Thoracic aorta (tissue), 2 donors: ENCODE measurements at places on chromosomes 16 and 17.

DNA sequence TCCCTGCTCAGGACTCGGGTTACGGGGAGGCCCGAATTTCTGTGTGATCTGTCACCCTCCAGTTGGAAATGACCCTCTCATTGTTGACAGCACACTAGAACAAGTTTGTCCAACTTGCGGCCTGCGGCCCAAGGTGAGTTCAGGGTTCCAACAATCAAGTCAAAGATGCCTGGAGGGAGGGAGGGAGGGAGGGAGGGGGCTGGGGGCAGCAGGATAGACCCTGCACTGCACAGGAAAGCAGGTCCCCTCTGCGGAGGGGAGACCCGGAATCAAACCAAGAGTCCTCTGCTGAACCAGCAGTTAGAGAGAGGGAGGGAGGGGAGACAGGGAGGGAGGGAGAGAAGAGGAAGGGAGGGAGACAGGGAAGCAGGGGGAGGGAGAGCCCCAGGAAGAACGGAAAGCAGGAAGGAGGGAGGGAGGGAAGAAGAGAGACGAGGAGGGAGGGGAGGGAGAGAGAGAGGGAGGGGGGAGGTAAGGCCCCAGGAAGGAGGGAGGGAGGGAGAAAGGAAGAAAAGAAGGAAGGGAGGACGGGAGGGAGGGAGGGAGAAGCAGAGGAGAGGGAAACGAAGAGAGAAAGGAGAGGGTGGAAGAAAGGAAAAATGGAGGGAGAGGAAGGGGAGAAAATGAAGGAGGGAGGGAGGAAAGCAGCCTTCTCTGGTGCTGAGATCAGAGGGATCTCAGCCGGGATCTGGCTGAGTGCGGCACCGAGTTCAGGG, 96.7 kb upstream of the CDH5 start:
- no peak for DNase-seq

GRCh38 chr17:17141860-17142552, 64.1 kb downstream of the PLD6 start:
- DNase-seq: no peak

DNA sequence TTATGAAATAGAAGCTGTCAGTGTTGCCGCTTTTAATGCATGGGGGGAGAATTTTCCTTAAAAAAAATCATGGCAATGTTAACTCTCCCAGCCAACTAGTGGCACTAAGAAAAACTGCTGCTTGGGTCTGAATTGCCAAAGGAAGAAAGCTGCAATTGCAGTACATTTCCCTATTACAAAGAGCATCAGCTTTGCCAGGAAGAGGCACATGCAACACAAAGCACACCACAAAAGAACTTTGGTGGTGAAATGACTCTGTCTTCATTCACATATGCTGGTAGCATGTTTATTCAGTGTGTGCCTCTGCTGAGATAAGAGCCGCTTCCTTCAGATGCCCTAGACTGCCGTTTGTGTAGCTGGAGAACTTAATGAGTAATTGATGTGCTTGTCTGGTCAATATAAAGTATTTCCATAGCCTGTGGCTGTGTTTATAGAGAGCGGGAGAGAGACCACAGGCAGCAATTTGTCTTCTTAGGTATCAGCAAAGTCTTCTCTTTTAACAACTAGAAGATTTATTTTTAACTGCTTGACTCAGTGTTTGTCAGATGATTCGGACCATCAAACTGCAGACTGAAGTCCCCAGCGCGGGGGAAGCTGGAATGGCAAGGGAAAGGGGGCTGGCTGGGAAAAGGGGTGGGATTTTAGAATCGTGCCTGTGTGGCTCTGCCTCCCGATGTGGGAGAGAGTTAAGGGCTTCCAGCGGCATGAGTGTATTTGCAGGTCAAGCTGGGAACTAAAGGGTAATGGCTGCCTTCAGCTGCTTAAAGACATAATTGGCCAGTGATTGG, 115.1 kb downstream of the MRTFB start:
- DNase-seq: peak; percentile 10

- DNase-seq: no peak
Measured at GRCh38 chr17:68033636-68034451, 1.7 kb upstream of the KPNA2 start.

- DNase-seq: no peak
Measured at GRCh38 chr17:80968602-80969029, 23.0 kb upstream of the CHMP6 start.

DNA sequence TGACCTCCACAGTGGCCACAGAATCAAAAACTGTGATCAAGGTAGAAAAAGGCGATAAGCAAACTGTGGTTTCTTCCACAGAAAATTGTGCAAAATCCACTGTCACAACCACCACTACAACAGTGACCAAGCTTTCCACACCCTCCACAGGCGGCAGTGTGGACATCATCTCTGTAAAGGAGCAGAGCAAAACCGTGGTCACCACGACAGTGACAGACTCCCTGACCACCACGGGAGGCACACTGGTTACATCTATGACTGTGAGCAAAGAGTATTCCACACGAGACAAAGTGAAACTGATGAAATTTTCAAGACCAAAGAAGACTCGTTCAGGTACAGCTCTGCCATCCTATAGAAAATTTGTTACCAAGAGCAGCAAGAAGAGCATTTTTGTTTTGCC, 83.6 kb downstream of the C17orf58 start:
- DNase-seq: no peak

GRCh38 chr16:85139881-85140339, 27.6 kb upstream of the CIBAR2 start:
- DNase-seq: no peak

GRCh38 chr16:85853547-85854545, 45.1 kb upstream of the IRF8 start:
- DNase-seq: no peak

DNA sequence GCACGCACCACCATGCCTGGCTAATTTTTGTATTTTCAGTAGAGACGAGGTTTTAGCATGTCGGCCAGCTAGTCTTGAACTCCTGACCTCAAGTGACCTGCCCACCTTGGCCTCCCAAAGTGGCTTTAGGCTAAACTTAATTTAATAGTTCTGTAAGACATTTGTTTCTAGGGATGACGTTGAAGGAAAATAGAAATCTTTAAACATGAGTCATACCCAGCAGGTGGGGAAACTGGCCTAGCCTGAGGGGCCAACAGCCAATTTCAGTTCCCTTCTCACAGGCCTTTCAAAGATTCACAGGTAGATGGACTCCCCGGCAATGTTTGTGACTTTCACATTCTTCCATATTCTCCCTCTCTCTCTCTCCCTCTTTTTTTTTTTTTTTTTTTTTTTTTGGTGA, 18.1 kb upstream of the ITPRIPL2 start:
- no peak for DNase-seq

DNA sequence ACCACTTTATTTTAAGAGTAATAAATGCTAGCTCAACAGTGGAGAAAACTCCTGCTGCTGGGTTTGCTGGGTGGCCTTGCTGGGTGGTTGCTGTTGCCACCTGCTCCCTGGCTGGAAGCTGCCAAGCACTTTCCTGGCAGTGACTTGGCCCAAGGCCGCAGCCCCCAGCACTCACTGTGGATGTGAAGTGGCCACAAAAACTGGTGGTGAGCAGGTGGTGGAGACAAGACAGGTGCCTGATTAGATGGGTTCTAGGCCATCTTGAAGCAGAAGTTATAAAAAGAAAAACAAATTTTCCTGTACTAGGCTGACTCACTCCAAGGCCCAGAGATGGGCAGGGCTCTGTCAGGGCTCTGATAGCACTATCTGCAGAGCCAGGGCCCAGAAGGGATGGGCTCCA, 224.7 kb upstream of the NLRP1 start:
- no peak for DNase-seq

DNA sequence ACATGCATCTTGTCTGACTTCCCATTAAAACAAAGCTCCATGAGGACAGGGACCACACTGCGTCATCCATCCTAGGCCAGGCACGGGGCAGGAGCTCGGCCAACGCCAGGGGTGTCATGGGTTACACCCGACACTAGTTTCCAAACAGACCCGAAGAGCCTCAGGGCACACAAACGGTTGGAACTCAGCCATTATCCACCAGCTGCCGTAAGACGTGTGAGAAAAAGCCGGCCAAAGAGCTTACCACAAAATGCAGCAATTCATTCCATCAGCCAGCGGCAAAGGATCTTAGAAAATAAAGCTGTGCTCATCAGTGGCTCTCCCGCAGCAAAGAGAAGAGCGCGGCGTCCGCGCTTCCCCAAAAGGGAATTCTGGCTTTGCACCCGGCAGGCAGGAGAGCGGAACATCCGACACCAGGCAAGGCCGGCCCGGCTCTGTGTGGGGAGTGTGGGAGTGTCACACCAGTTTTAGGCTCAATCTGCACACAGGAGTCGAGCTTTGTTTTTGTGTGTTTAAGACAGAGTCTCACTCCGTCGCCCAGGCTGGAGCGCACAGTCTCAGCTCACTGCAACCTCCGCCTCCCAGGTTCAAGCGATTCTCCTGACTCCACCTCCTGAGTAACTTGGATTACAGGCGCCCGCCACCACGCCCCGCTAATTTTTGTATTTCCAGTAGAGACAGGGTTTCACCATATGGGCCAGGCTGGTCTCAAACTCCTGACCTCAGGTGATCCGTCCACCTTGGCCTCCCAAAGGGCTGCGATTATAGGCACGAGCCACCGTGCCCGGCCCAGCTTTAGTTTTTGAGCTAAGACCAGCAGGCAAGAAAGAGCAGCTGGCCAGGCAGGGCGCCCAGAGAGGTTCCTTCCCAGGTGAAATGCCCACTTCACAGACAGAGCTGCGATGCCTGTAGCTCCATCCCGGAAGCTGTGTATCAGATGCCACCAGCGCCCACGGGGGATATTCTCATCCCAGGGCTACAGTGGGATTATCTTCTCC, 1.5 kb downstream of the SLC38A8 start:
- no peak for DNase-seq

DNA sequence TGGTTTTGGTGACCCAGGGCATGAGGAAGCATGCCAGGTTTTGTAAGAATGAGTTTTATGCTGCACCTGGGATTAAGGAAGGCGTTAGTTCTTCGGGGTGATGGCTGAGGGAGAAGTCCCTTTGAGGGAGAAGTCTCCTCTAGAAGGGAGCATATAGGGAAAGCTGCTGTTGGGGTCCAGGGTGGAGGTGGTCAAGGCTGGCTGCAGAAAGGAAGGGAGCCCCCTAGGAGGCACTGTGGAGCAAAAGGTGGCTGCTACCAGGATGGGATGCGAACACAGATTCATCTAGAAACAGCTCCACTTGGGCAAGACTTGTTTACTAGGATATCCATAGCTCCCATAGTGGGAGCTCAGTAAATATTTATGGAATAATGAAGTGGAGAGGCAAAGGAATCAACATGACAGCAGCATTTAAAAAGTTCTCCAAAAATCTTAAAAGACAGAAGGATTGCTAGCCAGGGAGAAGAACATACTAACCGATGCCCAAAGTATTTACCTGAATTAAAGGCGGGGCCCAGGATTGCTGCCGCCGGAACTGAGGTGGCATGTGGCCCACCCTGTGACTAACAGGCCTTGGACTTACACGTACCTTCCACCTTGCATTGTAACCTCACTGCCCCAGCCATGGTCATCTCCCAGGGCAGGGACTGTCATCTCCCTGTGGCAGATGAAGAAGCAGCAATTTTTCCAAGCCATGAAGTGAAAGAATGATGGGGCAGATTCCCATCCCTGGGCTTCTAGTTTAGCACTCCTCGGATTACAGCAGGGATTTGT, 7.1 kb upstream of the LPCAT2 start:
- no peak for DNase-seq

DNA sequence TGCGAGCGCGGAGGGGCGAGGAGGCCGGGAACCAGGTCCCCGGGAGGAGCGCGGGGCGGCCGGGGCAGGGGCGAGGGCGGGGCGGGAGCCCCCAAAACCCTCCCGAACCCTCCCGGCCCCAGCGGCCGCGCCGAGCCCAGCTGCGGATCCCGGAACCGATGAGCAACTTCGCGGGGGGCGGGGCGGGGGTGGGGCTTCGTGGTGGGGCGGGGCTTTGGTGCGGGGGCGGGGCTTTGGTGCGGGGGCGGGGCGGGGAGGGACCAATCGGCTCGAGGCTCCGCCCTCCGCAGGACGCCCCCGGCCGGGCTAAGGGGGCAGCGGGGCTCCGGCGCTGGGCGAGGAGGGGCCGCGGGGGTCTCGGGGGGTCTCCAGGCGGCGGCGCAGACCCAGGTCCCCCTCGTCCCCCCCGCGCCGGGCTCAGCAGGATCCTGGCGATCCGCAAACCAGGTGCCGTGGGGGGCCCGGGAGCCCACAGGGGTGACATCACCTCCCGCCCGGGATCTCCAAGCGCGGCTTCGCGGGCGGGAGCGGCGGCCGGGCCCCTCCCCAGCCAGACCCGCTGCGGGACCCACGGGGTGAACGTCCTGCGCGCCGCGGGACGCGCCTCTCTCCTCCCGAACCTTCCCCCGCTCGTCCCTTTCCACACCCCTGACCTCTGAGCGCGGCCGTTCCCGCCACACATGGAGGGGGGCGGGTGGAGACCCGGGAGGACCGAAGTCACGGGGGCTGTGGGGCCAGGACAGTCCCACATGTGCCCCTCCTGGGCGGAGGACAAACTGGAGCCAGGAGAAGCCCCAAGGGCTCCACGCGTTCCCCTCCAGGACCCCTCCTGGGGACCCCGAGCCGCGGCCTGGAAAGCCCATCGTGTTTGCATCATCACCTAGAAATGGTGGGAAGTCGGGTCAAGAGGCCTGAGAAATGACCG, at the start of gene ABR:
Gene ABR, minus strand, starts transcription at position 164 of the 925 bp plus-strand sequence. CDS start 254 bp downstream, outside the sequence.
- no peak for DNase-seq

DNA sequence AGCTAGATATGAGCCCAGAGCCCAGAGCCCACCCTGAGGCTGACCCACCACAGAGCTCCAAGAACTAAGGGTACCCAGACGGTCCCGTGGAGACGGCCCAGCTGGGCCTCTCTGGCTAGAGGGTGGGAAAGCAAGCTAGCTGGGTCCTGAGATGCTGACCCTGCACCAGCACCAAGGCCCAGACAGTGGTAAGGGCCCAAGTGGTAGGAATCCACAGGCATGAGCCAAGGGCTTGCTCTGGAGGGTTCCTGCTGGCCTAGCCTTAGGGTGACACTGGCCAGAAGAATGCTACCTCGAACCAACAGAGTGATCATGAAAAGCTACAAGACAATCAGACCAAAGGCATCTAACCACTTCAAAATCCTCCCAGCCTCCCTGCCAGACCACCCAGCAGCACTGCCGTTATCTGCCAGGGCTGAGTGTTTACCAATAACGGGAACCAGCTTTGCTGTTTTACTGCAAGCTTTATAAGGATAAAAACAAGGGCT, 13.2 kb downstream of the HIC1 start:
- no peak for DNase-seq

DNA sequence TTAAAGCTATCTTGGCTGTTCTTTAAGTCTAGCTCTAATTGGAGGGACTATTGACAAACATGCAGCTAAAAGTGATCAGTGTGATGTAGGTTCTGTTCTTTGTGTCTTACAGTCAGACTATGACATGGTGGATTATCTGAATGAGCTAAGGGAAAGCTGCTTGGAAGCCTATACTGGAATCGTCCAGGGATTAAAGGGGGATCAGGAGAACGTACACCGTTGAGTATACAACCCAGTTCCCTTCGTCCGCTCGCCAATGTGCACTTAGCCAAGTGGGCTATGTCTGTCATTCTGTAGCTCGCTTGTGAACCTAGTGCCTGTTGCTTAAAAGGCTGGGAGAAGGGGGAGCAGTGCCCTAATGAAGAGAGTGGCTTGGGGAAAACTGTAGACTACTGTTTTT, 15.8 kb upstream of the TBKBP1 start:
- no peak for DNase-seq

DNA sequence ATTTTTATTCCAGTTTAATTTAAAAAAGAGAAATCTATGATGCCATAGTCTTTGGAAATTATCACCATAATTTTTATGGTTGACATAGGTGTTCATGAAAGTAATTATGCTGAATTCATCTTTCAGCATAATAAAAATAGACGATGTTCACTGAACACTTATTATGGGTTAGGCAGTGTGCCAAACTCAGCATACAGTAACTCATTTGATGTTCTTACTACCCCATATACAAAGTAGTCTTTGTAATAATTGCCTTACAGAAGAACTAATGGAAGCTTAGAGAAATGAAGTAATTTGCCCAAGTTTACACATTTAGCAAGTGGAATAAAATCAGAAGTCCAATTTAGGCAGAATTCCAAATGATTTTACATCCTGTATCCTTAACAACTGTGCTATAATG, 852.2 kb upstream of the GOT2 start:
- DNase-seq: no peak
